Mesenteric fat pad (tissue), 1 donor: ENCODE measurements at places on chromosomes 1 and 21.

GRCh38 chr1:84353695-84354094, 44.6 kb upstream of the DNASE2B start:
- DNase-seq: no peak

DNA sequence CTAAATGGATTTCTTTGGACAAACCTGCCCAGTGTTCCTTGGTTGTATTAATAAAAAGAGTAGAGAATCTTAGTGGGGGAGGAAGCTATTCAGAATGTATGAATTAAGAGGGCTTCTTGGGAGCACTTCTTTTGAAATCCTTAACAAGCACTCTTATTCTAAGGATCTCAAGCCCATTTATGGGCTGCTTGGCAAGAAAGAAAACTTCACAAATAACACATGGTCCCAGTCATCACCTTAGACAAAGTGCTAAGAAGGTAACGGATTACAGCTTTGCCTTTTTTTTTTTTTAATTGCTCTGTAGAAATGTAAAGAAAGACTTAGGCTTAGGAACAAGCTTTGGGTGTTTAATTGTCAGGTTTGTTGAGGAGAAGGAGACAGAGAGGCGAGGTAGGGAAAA, 76.6 kb upstream of the IPO9 start:
- no peak for DNase-seq

- no peak for DNase-seq
Observed at GRCh38 chr21:23475281-23476219, 2131.7 kb downstream of the MRPL39 start.

- no peak for DNase-seq
Observed at GRCh38 chr1:201774224-201774982, 54.6 kb upstream of the IPO9 start.

- no peak for DNase-seq
Observed at GRCh38 chr1:47785561-47786271, 211.5 kb downstream of the TRABD2B start.

GRCh38 chr21:28669971-28670653, 322.6 kb downstream of the LTN1 start:
- no peak for DNase-seq

GRCh38 chr1:226092965-226093364, 30.4 kb downstream of the H3-3A start:
- no peak for DNase-seq

GRCh38 chr1:54069791-54070170, 16.4 kb downstream of the TCEANC2 start:
- DNase-seq: no peak

DNA sequence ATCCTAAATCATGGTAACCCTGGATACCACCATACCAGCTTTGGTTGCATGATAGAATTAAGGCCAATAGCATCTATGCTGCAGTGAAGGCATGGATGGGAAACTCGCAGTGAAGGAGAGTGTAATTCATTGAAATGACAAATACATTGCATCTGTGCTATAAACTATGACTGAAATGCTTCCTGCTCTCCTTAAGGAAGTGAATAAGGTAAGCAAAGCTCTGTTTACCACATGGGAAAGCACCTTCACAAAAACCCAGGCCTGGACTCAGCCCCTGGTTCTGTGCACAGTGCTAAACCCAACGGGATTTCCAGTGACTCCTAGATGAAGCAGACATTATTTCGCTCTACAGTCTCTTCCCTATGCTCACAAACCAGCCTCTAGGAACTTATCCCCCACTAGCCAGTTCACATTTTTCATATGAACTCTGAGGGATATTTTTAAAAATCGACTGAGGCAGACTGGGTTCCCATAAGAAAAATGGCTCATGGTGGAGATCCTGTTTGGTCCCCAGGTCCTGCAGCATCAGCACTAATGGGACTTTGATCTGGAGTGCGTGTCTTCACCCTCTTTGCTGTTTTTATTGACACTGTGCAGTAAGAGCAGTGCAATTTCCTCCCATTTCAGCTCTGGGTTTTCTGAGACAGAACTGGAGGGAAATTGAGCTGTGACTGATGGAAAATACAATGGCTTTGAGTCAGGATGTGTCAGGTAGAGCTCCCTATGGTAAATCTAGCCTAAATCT, 362.7 kb downstream of the SIPA1L2 start:
- no peak for DNase-seq
